ENCODE measurements at places on chromosomes 1 and 21.

DNA sequence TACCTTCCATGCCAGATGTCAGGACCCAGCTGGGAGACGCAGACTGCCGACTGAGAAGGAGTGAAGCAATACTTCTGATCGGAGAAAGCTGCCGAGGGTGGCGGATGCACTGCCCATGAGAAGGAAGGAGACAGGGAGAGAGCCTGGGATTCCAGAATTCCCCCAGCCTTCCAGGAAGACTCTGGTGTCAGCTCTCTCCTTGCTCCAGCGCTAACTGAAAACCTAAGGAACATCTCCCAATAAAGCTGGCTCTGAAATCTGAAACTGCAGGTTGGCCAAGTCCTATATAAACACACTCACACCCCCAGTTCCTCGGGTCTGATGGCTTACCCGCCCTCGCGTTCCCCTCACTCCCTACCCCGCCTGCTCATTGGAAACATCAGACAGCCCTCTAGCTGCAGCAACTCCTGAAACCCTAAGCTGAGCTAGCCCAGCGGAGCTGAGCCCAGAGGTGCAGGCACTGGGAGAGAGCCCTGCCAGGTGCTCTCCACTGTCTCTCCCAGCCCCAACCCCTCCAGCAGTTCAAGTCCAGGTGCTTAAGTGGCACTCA lies 52.3 kb downstream of the PLEKHA6 start:
- peak; percentile 17 for DNase-seq

GRCh38 chr1:248858096-248858890 lies 592 bp downstream of the ZNF692 start:
- DNase-seq, result no peak

DNA sequence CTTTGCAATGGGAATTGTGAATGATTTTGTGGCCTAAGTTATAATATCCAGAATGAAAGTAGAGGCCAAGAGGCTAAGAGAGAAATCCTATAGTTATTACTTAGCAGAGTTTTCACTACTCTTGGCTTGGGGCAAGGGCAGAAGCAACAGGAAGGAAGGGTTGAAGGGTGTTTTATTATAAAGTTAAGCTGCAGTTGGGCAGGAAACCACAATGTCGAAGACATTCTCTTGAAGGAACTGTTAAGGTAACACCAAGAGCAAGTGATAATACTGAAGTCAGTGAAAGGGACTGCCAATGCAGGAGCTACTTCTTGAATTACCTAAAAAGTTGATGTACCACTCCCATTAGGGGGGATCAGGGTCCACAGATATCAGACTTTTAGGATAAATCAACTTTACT lies 8.3 kb downstream of the XCL2 start:
- no peak for DNase-seq

DNA sequence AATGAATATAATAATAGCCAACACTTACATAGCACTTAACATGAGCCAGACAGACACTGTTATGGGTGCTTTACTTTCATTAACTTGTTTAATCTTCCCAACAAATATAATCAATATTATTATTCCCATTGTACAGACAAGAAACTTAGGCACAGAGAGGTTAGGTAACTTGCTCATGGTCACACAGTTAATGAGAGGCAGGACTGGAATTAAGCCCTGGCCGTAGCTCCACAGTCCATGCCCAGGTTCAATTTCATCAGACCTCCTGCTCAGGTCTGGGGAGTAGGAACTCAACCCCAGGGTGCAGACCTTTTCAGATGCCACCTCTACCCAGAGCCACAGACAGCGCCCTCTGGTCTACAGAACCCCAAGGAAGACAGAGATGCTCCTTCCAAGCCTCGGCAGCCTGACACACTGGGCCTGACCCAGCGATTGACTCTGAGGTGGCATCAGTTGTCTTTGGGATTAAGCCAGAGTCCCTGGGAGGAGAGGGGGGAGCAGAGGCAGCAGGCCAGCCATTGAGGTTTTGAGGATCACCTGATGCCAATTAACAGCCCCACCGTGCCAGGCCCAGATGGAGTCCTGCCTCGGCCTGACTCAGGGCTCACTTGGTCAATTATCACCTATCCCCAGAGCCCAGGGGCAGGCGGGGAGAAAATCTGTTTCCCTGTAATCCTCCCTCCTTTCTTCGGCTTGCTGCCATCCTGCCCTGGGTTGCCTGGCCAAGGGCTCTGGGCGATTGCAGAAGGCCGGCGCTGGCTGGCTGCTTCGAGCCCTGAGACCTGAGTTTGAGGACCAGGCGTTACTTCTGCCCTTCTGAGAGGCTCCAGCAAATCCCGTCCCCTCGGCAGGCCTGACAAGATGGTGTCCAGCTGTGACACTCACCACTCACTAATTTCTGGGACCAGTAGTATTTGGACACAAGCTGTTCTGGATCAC lies 116.7 kb downstream of the LACTBL1 start:
- DNase-seq, result no peak

DNA sequence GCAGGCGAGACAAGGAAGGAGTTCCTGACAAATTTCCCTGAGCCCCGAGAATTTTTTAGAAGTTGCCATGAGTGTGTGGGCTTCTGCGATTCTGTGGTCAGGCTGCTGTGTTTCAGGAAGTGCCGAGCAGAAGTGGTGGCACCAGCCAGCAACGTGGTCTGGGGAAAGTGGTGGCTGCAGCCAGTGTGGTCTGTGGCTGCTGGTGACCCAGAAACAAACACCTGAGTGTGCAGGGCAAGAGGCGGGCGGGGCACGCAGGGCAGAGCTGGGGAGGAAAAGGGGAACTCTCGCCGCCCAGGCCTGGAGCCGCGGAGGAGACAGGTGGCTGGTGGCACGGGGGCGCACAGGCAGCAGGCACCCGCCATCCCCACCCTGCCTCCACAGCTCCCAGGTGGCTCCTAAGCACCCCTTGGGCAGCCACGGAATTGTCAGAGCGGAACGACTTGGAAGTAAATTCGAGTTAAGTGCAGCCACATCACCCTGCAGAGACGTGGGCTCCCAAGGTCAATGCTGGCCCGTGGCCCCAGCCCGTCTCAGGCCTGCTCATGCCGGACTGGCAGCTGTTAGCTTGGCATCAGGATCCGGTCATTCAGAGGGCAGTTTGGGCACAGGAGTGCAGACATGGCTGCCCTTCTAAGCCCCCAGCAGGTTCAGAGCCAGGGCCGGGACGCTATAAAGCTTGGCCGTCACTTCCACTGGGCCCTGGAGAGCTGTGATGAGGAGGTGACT lies 25.1 kb downstream of the PRDM16 start:
- DNase-seq, result no peak

GRCh38 chr1:226692823-226693222 lies 46.3 kb downstream of the ITPKB start:
- DNase-seq, result no peak

GRCh38 chr1:14372526-14372925 lies 226.0 kb upstream of the KAZN start:
- no peak for DNase-seq

DNA sequence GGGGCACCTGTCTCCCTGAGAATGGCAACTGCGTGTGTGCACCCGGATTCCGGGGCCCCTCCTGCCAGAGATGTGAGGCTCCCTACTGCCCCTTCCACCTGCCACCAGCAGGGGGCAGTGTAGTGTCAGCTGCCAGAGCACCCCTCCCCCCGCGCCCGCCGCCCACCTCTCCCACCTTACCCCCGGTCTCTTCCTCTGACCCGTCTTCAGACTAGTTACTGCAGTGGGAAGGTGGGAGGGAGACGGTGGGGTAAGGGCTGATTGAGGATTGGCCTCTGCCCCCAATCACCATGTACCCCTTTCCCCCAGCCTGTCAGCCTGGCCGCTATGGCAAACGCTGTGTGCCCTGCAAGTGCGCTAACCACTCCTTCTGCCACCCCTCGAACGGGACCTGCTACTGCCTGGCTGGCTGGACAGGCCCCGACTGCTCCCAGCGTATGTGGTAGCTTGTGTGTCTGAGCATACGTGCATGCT lies 10.1 kb upstream of the LRRC71 start:
- no peak for DNase-seq

DNA sequence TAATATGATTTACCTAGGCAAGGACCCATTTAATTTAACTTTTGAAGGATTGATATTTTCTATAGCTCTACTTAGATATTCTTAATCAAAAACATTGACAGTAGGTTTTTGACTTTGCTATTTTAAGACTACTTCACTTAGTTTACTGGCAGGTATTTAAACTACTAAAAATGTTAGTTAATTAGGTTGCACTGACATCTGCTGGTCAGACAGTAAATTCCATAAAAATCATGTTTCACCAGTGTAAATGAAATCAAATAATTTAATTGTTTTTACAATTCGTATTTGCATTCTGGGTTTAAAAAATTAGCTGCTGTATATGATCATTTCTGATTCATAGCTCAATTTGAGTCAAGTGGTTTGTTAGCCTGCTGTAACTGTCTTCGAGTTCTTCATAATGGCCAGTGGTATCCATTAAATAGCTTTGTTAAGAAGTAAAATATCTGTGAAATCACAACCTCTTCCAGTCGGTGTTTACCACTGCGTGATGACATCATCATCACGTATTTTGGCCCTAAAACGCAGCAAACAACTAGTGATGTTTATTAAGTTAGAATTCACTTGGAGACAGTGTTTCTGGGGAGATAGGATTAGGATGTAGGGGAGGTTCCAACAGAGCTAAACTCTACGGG lies 26.2 kb downstream of the EXTL2 start:
- DNase-seq, result peak; percentile 25

DNA sequence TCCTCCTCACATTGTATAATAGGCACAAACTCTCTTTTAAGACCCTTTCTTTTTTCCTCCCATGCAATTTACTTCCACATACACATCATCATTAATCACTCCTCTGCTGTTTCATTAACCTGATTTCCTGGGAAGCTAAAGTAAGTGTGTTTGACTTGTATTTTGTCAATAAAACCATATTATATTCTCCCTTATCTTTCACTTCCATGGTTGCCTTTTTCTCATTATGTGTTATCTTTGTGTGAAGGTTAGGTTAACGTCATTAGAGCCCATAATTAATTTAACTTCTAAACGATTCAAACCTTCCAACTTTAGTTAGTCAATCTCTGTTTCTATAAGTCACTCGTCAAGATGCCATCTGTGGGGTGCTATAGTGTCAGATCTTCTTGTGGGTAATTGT lies 313.0 kb downstream of the PAPPA2 start:
- DNase-seq, result no peak

- no peak for DNase-seq
Observed at GRCh38 chr21:27769763-27770162, 802.9 kb upstream of the ADAMTS5 start.

GRCh38 chr1:42877380-42877779 lies 31.0 kb downstream of the ZNF691 start:
- DNase-seq, result no peak

DNA sequence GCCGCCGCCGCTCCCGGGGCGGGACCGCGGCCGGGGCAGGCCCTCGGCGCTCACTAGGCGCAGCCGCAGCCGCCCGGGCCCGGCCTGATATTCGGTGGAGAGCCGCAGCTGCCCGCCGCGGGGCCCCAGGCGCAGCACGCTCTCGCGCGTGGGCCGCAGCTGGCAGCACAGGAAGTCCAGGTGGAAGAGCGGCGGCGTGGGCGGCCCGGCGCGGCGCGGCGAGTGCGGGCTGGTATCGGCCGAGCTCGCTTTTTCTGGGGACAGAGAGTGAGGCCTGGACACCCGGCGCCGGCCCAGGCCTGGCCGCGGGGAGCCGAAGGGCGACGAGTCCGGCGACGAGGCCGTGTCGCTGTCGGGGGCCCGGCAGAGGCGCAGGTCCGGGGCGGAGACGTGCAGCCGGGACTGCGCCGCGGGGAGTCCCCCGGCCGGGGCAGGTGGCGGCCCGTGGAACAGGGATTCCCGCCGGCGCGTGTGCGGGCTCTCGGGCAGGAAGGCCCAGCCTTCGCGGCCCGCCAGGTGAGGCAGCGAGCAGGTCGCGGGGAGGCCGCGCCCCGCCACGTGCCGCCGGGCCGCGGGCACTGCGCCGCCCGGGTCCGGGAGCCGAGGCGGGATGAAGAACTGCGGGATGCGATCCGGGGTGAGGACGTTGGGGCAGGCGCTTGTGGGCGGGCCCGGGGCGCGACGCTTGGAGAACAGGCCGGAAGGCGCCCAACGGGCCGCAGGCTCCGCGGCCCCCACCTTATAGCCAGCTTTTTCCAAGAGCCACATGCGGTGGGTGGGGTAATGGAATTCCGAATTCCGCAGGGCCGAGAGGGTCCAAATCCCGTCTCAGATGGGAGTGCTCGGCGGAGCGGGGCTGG lies 1.2 kb downstream of the C2CD4D start:
- DNase-seq, result no peak

DNA sequence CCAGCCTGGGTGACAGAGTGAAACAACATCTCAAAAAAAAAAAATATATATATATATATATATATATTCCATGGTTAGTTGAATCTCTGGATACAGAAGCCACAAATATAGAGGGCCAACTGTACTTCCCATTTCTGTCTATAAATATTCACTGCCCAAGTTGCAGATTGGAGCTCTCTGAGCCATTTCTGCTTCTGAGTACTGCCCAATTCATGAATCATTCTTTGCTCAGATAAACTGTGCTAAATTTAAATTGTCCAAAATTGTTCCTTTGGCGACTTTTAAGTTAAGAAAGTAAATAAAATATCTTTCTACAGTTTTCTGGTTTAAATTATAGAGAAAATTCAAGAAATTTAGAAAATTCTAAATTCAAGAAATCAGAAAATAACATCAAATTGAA lies 23.2 kb upstream of the C1orf146 start:
- DNase-seq, result no peak

DNA sequence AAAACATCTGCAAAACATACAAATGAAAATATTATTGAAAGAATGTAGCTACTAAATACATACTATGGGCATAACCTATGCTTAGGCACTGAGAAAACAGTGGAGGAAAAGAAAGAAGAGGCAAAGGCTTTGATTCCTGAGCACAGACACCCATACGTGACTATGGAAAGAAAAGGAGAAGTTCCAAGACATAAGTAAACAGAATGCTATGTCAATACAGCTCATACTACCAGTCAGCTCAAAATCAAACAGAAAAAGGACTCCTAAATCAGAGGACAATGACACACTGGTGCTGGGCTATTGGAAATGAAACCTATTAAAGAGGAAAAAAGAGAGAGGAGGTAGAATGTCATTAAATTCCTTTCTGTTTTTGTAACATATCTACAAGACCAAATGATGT lies 225.4 kb downstream of the SMYD3 start:
- no peak for DNase-seq

DNA sequence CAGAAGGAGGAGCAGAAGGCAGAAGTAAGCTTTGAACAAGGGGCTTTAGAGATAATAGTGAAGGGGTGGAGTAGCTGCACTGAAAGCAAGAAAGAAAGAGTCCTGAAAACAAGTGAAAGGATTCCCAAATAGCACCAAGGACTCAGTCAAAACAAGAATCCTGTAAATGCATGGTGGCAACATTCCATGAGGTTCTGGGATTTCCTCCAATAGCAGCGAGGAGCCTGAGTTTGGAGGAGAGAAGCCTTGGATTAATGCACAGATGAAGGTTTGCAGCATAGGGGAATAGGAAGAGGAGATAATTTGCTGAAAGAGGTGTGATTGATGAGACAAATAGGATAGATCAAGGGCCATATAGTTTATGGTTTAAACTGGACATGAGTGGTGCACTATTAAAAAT lies 10.9 kb downstream of the KRTAP22-2 start:
- no peak for DNase-seq
